ENCODE measurements at places on chromosomes 1 and 21. TPM values are rescaled to one million over a fixed set of nuclear protein-coding genes. Genes with fewer than 3 reads are reported as not detected.
A peak's percentile ranks its signal among the peaks of the same experiment; 100 is the strongest.

S100A11 gene
- total RNA-seq: 431 TPM

KDF1 gene
- 21.9 TPM for total RNA-seq

- no peak for DNase-seq
Measured at GRCh38 chr1:229411434-229412055, 22.3 kb downstream of the ACTA1 start.

- DNase-seq: no peak
Measured at GRCh38 chr1:207058252-207058651, 5.2 kb downstream of the PFKFB2 start.

DNA sequence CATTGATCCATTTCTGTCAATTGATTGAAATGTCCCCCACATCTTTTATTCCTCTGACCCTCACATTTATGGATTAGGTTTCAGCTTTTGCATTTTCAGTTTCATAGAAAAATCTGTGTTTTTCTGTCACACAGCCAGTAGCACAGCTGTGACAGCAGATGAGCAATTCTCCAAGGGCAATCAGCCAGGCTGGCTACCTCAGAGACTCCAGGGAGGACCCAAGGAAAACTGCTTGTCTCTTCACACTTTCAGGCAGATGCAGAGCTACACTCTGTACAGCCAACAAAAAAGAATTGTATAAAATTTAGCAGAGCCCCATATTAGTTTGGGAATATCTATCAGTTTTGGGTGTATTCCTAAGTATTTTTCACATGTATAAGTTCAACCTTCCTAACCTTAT is 257.2 kb downstream of the LRRC7 start:
- DNase-seq: no peak

DNA sequence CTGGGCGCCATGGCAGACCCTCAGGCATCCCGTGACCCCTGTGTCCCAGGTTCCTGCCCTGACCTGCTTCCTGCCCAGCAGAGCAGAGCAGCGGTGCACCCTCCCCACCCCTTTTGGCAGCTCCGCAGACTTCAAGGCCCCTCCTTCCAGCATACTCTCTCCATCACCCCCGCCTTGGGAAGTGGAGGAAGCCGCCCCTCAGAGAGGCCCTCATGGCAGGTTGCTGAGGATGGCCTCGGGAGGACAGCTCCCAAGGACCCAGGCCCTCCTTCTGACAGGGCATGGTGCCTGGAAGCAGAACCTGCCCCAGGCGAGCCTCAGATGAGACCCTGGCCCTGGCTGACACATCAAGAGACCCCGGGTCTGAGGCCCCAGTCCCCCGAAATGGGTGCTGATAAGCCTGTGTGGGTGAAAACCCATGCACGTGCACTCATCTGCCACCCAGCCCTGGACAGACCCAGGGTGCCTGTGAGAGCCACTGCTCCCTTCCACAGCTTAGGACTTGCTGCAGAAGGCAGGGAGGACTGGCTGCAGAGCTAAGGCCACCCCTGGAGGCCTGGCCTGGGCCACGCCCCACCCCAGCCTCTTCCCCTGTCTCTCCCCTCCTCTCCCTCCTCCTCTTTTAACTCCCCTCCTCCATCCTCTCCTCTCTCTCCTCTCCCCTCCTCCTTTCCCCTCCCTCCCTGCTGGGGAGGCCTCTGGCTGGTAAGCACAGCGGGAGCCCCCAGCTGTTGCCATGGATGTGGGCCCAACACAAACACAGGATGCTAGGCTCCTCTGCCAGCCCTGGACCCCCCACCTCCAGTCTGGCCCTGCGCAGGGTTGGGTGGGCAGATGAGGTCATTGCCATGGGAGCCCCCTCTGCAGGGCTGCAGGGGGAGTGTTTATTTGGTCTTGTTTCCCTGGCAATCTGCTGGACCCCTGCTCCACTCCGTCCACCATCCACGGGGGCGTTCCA is 33.7 kb downstream of the WNT9A start:
- no peak for DNase-seq

DDAH1 gene
- 13.9 TPM for total RNA-seq

DNA sequence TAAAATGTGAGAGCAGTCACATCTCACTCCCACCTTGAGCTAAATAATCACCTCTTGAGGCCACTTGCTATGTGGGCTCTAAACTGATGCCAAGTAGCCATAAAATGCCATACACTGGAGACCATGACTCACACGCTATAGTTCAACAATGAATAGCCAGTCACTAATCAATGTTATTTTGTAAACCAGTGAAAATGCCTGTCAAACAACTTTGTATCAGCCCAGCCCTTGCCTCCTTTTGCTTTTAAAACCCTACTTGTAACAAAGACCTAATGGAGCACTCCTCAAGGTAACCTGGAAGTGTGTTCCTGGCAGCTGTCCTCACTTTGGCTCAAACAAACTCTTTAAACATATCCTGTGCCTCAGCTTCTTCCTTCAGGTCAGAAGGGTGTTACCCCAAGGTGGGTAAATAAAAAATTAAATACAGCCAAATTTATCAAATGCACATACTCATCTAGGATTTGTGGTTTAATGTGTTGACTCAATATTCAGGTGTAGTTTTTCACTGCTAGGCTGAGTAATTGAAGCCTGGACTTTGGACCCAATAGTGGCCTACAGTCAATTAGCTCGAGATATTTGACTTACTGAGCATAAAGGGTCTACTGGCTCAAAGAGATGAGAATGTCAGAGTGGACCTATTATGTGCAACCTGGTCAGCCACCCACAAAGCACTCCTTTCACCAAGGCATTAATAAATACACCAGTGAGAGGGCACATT is 154.3 kb downstream of the COQ8A start:
- no peak for DNase-seq

- DNase-seq: no peak
Measured at GRCh38 chr1:240031414-240031813, 60.3 kb upstream of the FMN2 start.

NEK2 gene
- total RNA-seq: not detected

- no peak for DNase-seq
Measured at GRCh38 chr1:109993885-109994284, 9.3 kb downstream of the AHCYL1 start.

DNA sequence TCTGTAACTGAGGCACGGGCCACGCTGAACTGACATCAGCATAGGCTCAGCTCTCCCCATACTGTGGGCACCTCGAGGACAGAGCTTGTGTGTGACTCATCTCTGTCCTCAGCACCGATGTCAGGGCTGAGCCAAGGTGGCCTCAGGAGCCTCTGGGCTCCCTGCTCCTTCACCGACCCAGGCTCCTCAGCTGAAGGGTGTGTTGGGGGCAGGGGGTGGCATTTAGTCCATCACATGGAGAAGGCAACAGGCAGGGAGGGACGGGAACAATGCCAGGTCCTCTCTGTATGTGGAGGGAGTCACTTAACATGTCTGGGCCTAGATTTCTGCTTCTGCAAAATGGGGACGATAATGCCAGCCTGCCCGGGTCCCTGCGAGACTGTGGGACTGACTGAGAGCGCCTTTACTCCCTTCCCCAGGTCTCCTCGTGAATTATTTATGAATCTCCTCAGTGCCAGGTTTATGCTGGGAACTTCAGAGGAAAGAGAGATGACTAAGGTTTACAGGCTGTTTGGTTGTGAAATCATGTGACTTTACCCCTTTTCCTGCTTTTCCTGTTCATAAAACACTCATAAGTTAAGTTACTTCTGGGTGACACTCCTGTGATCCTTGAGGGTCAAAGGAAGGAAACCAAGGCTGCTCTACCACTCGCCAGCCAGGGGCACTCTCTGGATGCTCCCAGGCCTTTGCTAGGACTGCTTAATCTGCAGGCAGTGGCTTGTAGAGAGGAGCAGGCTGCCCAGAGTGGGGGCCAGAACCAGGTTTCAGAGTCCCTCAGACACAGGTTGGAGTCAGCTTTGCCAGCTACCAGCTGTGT is 16.2 kb downstream of the TTC39A start:
- no peak for DNase-seq

- DNase-seq: no peak
Measured at GRCh38 chr1:212691561-212692071, 8.0 kb downstream of the BATF3 start.

MROH7 gene
- 4.4 TPM for total RNA-seq

- DNase-seq: no peak
Measured at GRCh38 chr1:3584915-3585314, 26.4 kb downstream of the MEGF6 start.

GRCh38 chr1:147292012-147292411 is 49.5 kb downstream of the CHD1L start:
- DNase-seq: no peak

GRCh38 chr21:31675960-31676359 is 16.5 kb downstream of the SOD1 start:
- no peak for DNase-seq

CYP4A22 gene
- total RNA-seq: not detected

GUK1 gene
- total RNA-seq: 510 TPM

DNA sequence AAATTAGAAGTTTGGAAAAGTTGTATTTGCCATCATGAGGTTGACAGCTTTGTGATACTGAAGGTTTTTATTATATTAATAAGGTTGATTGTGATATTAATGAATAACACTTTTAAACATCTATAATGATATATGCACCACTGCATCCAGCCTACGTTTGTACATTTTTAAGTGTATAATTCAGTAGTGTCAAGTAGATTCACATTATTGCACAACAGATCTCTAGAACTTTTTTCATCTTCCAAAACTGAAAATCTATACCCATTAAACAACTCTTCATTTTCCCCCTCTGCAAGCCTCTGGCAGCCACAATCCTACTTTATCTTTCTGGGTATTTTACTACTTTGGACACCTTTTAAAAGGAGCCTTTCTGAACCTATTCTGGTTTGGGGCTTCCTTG is 37.2 kb upstream of the ZMYM4 start:
- DNase-seq: no peak

- DNase-seq: no peak
Measured at GRCh38 chr1:173504268-173504667, 27.1 kb downstream of the PRDX6 start.

GRCh38 chr1:176735201-176735600 is 272.2 kb downstream of the PAPPA2 start:
- DNase-seq: no peak

ADAM30 gene
- total RNA-seq: not detected

GRCh38 chr1:6285336-6285735 is 24.4 kb upstream of the GPR153 start:
- no peak for DNase-seq

GRCh38 chr1:206513312-206514111 is 6.2 kb downstream of the RASSF5 start:
- no peak for DNase-seq

GRCh38 chr1:189500778-189501177 is 976.9 kb downstream of the BRINP3 start:
- no peak for DNase-seq

GRCh38 chr1:230308039-230308438 is 118.1 kb downstream of the PGBD5 start:
- peak; percentile 70 for DNase-seq

- no peak for DNase-seq
Measured at GRCh38 chr1:211237579-211237978, 21.6 kb upstream of the RCOR3 start.

GRCh38 chr21:40254540-40255465 is 387.6 kb downstream of the PCP4 start:
- DNase-seq: no peak

LRRC3 gene
- total RNA-seq: 4.3 TPM

- DNase-seq: no peak
Measured at GRCh38 chr1:11661103-11661502, 2.9 kb upstream of the FBXO6 start.

GRCh38 chr1:62210960-62211359 is 16.3 kb downstream of the L1TD1 start:
- DNase-seq: no peak

DNA sequence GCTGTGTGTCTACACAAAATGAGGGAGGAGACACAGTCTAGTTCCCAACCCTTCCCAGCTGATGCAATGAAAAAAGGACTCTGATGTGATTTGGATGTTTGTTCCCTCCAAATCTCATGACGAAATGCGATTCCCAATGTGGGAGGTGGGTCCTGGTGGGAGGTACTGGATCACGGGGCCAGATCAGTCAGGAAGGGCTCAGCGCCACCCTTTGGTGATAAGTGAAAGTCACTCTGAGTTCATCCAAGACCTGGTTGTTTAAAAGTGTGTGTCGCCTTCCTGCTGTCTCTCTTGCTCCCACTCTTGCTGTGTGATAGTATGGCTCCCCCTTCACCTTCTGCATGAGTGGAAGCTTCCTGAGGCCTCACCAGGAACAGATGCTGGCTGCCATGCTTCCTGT is 63.2 kb downstream of the GNG4 start:
- no peak for DNase-seq

DNA sequence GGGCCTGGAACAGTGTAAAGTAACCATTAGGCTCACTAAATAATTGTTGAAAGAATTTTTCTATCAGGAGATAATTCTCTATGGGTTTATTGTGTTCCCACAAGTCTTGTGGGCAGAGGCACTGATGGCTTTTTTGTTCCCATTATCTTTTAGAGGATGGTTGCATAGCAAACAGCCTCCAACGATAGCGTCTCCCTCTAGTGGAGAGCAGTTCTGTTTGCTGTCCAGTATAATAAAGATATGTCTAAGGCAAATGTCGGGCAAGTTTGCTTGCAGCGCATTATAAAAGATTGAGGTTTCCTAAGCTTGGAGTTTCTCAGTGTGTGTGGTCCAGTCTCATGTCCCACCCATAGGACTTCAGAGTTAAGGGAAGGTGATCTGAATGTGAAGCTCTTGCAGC is 1.3 kb upstream of the SLC6A17 start:
- DNase-seq: no peak

DNA sequence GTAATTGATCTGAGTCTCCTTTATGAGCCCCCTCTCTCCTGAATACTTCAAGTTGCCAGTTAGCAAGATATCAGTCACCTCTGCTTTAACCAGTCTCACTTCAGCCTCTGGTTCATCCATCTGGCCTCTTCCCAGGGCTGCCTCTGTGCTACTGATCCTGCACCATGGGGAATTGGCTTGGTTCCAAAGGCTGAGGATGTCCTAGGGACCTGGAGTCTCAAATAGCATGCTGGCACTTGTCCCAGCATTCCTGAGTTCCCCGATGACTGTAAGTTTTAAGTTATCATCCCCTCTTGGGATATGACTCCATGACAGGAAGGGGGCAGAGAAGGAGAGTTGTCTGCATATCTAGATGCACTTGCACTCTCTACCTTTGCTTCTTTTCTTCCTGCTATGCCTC is 252.0 kb downstream of the PTBP2 start:
- no peak for DNase-seq

DNA sequence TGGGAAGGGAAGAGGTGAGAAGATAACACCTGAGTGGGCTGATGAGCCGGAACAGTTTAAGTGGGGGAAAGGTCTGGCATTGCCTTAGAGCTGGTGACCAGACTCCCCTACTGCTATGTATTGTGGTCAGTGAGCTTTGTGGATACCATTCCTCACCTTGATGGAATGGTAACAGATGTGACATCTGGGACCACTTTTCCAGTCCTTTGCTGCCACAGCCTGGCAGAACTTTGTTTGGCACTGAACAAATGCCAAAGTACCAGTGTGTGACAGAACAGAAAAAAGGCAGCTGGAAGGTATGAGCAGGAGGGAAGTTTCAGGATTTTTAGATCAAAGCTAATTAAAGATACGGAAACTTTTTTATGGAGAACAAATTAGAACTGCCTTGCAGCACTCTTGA is 6.2 kb downstream of the MED8 start:
- DNase-seq: no peak

GRCh38 chr1:32960342-32960741 is 4.3 kb downstream of the RNF19B start:
- DNase-seq: no peak

- DNase-seq: no peak
Measured at GRCh38 chr1:206039046-206039973, 13.7 kb upstream of the RHEX start.

Data from suprapubic skin (tissue), 4 donors.